ENCODE measurements at places on chromosomes 3 and 15.

- H3K27me3 ChIP-seq: no peaks in the 10 kb centered on the region
- H3K4me1 ChIP-seq: peaks cover 9% of the 10 kb centered on the region
- H3K36me3 ChIP-seq: peaks cover 13% of the 10 kb centered on the region
- no peak overlapping the region for H3K4me3 ChIP-seq
These were observed 46.5 kb downstream of the EXOG start for GRCh38 chr3:38542401-38543298.

- no peaks in the 10 kb centered on the region for H3K36me3 ChIP-seq
- H3K27me3 ChIP-seq: no peaks in the 10 kb centered on the region
- H3K27ac ChIP-seq: no peak overlapping the region
- H3K4me3 ChIP-seq: no peak overlapping the region
These were observed 175.8 kb upstream of the DPH6 start for GRCh38 chr15:35721751-35722150.

DNA sequence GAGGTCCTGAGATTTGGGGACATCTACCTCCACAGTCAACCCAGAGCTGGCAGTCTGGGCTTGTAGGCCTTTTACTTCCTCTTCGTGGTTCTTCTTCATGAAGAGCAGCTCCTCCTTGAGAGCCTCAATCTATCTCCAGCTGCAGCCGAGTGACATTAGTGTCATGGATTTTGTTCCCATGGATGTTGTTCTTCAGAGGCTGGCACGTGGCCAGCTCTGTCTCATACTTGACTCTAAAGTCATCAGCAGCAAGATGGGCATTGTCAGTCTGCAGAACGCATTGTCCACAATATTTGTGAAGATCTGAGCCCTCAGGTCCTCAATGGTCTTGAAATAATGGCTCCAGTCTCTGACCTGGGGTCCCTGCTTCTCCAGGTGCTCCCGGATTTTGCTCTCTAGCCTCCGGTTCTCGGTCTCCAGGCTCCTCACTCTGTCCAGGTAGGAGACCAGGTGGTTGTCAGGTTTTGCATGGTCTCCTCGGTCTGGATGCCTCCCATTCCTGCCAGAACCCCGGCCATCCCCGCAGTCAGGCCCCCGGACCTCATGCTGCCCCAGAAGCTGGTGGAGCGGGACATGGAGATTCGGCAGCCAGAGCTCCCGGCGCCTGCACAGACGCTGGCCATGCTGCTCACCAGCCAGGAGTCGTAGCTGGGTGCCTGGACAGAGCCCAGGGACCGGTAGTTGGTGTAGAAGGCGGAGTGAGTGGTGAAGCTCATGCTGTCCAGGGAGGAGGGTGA lies 3.4 kb upstream of the CCNL1 start:
- H3K4me3 ChIP-seq: no peak overlapping the region
- no peaks in the 10 kb centered on the region for H3K27me3 ChIP-seq
- no peak overlapping the region for H3K27ac ChIP-seq
- DNase-seq: no peak

GRCh38 chr3:18886331-18886730 lies 262.0 kb upstream of the KCNH8 start:
- no peaks in the 10 kb centered on the region for H3K4me1 ChIP-seq
- DNase-seq: no peak
- H3K4me3 ChIP-seq: no peak overlapping the region
- H3K36me3 ChIP-seq: no peaks in the 10 kb centered on the region
- H3K27ac ChIP-seq: no peak overlapping the region

GRCh38 chr3:159059395-159059794 lies 257.5 kb downstream of the MFSD1 start:
- no peaks in the 10 kb centered on the region for H3K36me3 ChIP-seq
- H3K27me3 ChIP-seq: no peaks in the 10 kb centered on the region
- H3K27ac ChIP-seq: no peak overlapping the region
- no peak overlapping the region for H3K4me3 ChIP-seq
- H3K4me1 ChIP-seq: no peaks in the 10 kb centered on the region

DNA sequence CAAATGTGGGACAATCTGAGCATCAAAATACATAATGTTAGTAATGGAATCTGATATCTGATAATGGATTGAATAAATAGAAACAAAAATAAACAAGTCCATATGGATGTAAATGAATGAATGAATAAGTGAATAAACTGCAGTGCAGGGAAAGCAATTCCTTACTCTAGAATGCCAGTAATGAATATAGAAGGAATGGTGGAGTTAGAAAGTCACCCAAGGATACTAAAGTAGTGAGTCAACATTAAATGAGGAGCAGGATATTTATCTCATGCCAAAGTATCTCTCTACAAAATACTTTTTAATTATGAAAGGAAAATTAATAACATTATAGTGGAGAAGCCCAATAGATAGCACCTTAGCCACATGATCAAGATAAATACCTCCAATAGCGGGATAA lies 300.3 kb downstream of the FEZF2 start:
- no peaks in the 10 kb centered on the region for H3K27me3 ChIP-seq
- H3K4me3 ChIP-seq: no peak overlapping the region

DNA sequence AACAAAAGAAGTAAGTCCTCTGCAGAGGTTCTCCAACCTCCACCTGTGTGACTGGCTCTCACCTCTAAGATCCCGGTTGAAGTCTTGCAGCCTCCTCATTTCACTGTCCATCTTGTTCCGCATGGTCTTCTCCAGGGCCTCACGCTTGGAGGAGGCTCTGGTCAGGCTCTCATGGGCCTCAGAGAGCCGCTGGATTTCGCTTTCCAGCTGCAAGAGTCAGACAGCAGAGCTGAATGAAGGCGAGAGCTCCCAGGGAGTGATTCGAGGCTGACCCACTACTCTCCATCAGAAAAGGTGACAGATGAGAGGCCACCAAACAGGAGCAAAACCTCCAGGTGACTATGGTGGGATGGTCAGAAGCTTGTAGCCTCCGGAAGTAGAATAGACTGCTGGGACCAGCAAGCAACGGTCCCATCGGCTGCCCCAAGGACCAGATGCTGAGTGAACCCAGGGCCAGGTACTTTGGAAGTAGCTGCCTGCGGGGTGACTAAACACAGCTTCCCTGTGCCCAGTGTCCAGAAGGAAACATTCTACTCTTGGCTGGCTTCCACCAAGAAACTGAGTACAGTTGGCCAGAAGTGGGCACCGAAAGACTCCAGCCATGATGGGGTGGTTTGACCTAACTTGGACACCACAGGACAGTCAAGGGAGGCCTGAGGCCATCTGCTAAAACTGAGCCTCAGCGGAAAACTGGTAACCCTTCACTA lies 7.9 kb downstream of the AMOTL2 start:
- peak overlapping the region; percentile 12 for H3K4me3 ChIP-seq
- DNase-seq: no peak
- H3K36me3 ChIP-seq: peaks cover 93% of the 10 kb centered on the region
- H3K4me1 ChIP-seq: peaks cover 93% of the 10 kb centered on the region
- no peaks in the 10 kb centered on the region for H3K27me3 ChIP-seq
- H3K27ac ChIP-seq: peak overlapping the region; percentile 95

GRCh38 chr3:46690798-46691197 lies 2.7 kb downstream of the ALS2CL start:
- H3K27ac ChIP-seq: no peak overlapping the region
- DNase-seq: no peak
- peaks cover 5% of the 10 kb centered on the region for H3K36me3 ChIP-seq
- peaks cover 22% of the 10 kb centered on the region for H3K27me3 ChIP-seq

- no peak for DNase-seq
- no peaks in the 10 kb centered on the region for H3K36me3 ChIP-seq
- no peak overlapping the region for H3K27ac ChIP-seq
These were observed 4.8 kb downstream of the PAQR9 start for GRCh38 chr3:142958707-142959106.

DNA sequence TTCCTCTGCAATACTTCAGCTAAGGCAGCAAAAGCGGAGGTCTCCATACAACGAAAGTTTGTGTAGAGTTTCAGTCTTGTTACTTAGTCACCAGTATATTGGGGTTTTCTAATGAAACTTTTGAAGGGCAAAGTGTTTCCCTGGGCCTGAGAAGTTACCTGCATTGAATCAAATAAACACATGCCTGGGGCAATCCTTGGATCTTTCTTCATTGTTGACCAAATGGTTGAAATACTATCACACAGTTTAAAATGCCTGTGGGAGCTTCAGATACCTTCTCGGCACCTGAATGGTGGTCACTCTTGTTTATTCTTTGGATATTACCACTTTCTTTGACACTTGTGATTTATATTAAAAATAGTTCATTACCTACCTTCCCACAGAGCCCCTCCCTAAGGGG lies 988 bp upstream of the CHSY1 start:
- no peak for DNase-seq
- no peaks in the 10 kb centered on the region for H3K27me3 ChIP-seq
- H3K27ac ChIP-seq: peak overlapping the region; percentile 71
- peak overlapping the region; percentile 49 for H3K4me3 ChIP-seq

- H3K27me3 ChIP-seq: no peaks in the 10 kb centered on the region
- H3K4me1 ChIP-seq: no peaks in the 10 kb centered on the region
- no peaks in the 10 kb centered on the region for H3K36me3 ChIP-seq
- no peak for DNase-seq
- no peak overlapping the region for H3K4me3 ChIP-seq
These were observed 213.3 kb downstream of the SLC9A9 start for GRCh38 chr3:143634991-143635390.

DNA sequence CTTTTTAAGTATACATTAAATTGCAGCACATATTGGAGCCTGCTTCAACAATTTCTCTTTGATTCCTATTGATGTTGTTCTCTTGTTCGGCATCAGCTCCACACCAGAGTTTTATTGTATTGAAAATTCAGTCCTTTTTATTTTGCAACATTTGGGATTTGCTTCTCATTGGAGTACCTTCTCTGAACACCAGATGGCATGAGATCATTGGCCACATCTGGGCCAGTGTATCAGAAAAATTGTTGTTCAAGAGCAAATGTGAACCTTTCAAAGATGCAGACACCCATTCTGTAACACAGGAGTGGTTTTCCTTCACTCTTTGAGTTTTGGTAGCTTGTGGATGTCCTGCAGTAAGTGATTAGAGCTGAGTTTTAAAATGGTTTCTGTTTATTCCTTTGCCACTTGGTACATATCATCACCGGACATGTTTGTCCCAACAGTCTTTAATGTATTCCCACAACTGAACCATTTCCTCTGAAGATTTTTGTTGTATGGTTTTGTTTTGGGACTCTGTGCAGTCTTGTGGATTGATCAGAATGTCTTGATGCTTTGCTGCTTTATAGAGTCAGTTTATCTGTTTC lies 96.1 kb downstream of the MCTP2 start:
- DNase-seq: peak; percentile 23
- H3K36me3 ChIP-seq: no peaks in the 10 kb centered on the region
- no peaks in the 10 kb centered on the region for H3K27me3 ChIP-seq
- no peak overlapping the region for H3K4me3 ChIP-seq

GRCh38 chr3:50930371-50931208 lies 255.9 kb downstream of the DOCK3 start:
- no peak for DNase-seq
- H3K4me3 ChIP-seq: no peak overlapping the region
- no peaks in the 10 kb centered on the region for H3K36me3 ChIP-seq
- no peaks in the 10 kb centered on the region for H3K4me1 ChIP-seq
- no peaks in the 10 kb centered on the region for H3K27me3 ChIP-seq

- H3K4me1 ChIP-seq: peaks cover 13% of the 10 kb centered on the region
- H3K27ac ChIP-seq: peak overlapping the region; percentile 50
- peak overlapping the region; percentile 60 for H3K4me3 ChIP-seq
- DNase-seq: no peak
- no peaks in the 10 kb centered on the region for H3K36me3 ChIP-seq
- peaks cover 34% of the 10 kb centered on the region for H3K27me3 ChIP-seq
These were observed 1.1 kb downstream of the CMTM7 start for GRCh38 chr3:32392536-32393302.

- no peaks in the 10 kb centered on the region for H3K27me3 ChIP-seq
- no peak for DNase-seq
- no peak overlapping the region for H3K27ac ChIP-seq
- H3K4me1 ChIP-seq: no peaks in the 10 kb centered on the region
These were observed 220.5 kb downstream of the FAM43A start for GRCh38 chr3:194906229-194906629.

DNA sequence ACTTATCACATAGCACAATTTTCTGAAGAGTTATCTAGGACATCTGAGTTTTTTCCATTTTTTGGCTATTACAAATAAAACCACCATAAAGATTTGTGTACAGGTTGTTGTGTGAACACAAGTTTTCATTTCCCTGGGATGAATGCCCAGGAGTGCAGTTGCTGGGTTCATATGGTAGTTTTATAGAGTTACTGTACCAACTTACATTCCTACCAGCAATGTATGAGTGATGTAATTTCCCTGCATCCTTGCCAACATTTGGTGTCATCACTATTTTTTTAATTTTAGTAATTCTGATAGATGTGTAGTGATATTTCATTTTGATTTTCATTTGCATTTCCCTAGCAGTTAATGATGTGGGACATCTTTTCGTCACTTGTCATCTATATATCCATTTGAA lies 20.5 kb downstream of the FILIP1L start:
- H3K27ac ChIP-seq: no peak overlapping the region
- H3K27me3 ChIP-seq: no peaks in the 10 kb centered on the region
- no peak overlapping the region for H3K4me3 ChIP-seq
- H3K4me1 ChIP-seq: no peaks in the 10 kb centered on the region
- H3K36me3 ChIP-seq: no peaks in the 10 kb centered on the region
- DNase-seq: no peak

GRCh38 chr3:50226888-50227389 lies 9.1 kb upstream of the GNAI2 start:
- H3K4me3 ChIP-seq: peak overlapping the region; percentile 41
- no peak for DNase-seq
- H3K27ac ChIP-seq: peak overlapping the region; percentile 63
- no peaks in the 10 kb centered on the region for H3K27me3 ChIP-seq
- H3K36me3 ChIP-seq: peaks cover 10% of the 10 kb centered on the region
- H3K4me1 ChIP-seq: peaks cover 39% of the 10 kb centered on the region

DNA sequence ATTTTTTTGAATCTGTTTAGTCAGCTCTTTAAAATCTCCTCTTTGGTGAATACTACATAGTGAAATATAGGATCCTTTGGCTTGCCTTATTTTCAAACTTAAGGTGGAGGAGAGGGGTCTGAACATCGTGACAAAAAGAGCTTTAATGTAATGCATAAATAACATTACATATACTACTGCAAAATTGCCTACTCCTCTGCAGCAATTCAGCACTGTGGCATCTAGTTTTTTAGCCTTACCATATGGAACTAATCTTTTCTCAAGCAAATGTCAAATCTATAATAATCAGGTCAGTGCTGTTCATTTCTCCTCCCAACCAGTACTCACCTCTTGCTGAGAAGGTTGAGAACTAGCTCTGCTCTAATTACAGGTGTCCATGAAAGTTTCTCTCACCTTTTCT lies 394.0 kb upstream of the CDIN1 start:
- H3K27ac ChIP-seq: no peak overlapping the region
- H3K27me3 ChIP-seq: no peaks in the 10 kb centered on the region
- H3K4me1 ChIP-seq: no peaks in the 10 kb centered on the region

GRCh38 chr15:60538129-60538528 lies 59.2 kb upstream of the ICE2 start:
- no peak overlapping the region for H3K27ac ChIP-seq
- H3K4me3 ChIP-seq: no peak overlapping the region

DNA sequence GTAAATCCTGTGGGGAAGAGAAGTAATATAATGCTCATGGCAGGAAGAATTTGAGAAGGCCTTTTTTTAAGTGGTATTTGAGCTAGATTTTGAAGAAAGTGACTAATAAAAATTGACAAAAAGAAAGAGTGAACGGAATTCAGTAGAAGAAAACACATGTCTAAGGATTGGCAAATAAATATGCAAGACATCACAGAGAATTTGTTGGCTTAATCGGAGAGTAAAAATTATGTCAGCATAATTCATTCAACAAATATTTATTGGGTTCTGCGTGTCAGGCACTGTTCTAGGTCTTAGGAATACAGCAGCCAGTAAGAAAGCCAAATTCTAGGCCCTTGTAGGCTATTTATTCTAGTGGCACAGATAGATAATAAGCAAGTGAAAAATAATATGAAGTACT lies 33.6 kb upstream of the LEKR1 start:
- H3K4me1 ChIP-seq: no peaks in the 10 kb centered on the region
- no peaks in the 10 kb centered on the region for H3K36me3 ChIP-seq
- H3K4me3 ChIP-seq: no peak overlapping the region
- H3K27ac ChIP-seq: no peak overlapping the region
- H3K27me3 ChIP-seq: no peaks in the 10 kb centered on the region
